ENCODE measurements at places on chromosomes 7 and 10.

DNA sequence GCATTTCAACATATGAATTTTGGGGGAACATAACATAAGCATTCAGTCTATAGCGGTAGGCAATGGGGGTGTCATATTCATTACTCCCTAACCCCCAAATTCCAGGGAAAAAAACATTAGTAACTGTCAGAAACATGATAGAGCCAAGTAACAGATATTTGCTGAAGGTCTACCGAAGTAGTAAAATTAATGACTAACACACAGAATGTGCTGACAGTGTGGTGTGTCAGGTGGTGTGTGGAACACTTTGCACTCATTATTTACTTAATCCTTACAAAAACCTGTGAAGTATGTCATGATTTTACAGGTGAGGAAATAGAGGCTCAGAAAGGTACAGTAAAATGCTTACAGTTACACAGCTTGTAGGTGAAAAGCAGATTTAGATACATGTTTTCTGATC lies 85.4 kb upstream of the RHOBTB1 start:
- no peak for DNase-seq

GRCh38 chr7:2825559-2826227 lies 18.4 kb downstream of the GNA12 start:
- DNase-seq: no peak

DNA sequence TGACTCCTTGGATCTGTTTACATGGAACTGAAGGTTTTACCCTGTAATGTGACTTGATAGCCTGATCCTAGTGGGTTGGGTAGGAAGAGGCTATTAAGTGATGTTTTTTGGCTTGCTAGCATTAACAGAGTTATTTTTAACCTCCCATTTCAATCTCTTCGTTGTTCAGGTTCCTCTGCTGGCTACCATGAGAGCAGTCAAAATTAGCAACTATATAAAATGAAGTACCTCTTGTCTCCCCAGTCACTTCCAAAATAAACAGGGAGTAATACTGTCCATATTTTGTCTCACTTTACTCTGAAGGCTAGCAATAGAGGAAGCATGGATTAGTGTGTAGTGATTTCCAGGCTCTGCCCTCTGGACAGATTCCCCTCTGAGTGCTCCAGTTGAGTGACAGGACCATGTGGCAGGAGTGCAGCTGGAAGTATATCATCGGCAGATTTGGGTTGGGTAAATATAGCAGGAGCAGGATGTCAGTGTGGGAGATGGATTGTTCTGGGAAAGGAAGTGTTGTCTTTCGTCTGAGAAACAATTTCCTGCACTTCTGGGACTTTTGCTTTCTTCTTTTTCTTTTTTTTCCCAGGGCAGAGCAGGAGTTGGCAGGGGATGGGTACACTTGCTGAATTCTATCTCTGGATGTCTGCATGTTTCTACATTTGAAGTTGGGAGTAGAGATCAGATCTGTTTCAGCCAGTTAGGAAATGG lies 35.2 kb downstream of the GBF1 start:
- DNase-seq: no peak

DNA sequence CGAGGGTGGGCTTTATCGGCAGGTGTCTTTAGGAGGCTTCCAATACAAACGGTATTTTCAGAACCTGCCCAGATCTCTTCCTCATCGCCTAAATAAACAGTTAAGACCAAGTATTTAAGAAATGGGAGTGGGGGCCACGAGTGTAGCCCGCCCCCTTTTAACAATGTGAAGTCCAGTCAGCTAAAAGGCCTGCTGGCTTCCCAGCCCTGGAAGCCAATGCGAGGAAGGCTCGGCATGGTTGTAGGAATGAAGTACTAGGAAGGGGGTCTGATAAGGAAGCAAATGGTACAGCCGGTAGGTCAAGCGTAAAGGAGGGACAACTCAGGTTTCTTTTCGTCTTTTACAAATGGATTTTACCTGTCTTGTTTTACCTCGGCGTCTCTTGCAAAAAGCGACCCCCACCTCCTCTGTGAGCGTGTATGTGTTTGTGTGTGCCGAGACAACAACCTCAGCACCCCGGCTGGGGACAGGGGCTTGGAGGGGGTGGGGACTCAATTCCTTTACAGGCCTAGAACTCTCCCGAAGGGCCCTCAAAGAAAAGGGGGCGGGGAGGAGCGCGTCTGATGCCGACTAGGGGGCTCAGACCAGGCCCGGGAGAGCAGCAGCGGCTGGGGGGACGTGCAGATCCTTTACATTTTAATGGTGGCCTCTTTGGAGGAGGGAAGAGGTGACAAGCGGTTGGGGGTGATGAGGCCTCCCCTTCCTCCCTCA lies 147.6 kb downstream of the GPR85 start:
- DNase-seq: peak; percentile 26

GRCh38 chr10:115209133-115209532 lies 116.0 kb downstream of the ATRNL1 start:
- no peak for DNase-seq

GRCh38 chr7:23254051-23254681 lies 7.6 kb downstream of the GPNMB start:
- no peak for DNase-seq

DNA sequence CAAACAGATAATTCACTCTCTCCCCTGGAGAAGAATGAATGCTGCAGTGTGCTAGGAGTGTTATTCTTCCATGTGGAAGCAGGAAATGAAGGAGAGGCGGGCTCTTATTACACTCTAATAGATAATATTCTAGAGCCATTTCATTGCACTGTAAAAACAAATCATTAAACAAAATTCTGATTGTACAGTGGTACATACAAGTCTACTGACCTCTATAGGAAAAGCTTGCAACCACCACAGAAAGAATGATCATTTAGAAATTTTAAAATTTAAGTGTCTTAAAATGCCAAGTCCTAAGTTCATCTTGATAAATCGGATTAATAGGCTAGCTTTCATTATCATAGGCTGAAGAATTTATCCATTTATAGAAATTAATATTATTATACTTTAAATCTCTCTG lies 960.3 kb upstream of the LRRN3 start:
- DNase-seq: no peak

DNA sequence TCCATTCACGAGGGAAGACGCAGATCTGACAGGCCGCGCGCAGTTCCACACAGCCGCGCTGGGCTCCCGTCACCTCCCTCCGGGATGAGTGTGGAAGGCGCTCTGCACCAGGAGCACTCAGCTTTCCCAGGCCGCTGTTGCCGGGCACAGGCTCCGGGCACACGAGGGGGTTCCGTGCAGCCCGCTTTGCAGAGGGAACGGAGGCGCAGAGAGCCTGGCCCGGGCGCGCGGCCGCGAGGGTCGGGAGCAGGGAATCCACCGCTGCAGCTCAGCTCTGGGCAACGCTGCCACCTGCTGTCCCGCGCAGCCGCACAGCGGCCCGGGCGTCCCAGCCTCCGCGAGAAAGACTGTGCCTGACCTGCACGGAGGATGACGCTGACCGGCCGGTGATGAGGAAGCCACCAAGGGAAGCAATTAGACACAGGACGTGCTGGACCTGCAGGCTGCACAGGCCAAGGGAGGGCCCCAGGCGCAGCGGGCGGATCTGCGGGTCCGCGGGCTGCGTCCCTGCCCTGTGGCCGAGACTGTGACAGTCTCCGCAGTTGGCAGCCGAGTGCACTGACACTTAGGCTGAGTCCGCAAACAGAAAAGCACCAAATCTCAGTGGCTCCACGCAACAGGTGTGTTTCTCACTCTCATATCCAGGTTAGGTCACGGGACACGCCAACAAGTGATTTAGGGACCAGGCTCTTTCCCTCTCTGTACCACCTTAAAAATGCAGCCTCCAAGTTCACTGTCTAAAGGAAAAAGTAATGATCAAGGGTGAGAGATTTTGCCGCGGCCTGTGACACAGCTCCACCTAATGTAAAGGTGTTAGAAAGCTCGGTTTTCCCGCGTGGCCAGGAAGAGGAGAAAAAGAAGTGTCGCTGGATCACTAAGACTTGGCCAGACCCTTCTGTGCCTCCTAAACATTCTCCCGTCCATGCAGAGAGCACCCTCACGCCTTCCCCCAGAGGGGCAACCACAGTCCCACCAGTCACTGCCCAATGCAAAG lies 94.5 kb downstream of the SEC61G start:
- no peak for DNase-seq

DNA sequence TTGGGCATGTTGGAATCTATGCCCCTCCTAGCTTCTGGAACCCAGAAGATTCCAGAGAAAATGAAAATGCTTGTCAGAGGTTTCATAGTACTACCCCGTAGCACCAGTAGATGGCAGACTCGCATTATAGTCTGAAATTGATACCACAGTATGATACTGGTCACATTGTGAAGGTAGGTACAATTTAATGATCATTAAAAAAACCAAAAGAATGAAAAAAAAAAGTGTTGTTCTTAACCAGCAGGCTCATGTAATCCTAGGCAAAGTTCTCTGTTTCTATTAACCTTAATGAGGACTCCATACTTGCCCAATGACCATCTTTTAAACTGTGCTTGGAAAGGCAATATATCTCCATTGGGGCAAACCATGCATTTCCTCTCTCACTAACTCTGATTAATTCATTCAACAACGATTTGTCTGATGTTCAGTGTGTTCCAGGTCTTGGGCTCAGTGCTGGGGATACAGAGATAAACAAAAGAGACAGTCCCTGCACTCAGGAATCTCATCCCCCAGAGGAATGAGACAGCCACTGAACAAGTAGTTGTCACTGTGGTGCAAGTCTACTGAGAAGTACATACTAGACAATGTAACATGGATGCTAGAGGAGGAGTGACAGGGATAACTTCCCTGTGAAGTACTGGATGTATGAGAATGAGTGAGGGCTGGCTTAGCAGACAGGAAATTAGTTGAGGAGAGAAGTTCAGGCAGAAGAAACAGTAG lies 223.5 kb upstream of the PHYHIPL start:
- no peak for DNase-seq

GRCh38 chr7:133883591-133883990 lies 243.5 kb upstream of the LRGUK start:
- DNase-seq: no peak

DNA sequence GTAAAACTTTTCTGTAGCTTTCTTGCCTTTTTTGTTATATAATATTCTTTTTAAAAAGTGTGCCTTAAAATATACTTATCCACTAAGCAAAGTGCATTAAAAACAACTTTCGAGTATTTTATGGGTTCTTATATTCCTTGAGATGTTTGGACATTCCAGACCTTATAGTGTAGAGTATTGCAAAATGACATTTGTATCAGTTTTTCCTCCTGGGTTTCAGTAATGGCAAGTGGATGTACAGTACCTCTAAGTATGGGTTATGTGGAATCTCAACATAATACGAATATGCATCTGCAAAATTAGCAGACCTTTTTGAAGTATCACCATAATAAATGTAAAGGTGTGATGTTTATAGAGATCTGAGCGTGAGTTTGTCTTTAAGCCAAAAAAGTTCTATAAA lies 2.7 kb downstream of the CDK13 start:
- DNase-seq: no peak

DNA sequence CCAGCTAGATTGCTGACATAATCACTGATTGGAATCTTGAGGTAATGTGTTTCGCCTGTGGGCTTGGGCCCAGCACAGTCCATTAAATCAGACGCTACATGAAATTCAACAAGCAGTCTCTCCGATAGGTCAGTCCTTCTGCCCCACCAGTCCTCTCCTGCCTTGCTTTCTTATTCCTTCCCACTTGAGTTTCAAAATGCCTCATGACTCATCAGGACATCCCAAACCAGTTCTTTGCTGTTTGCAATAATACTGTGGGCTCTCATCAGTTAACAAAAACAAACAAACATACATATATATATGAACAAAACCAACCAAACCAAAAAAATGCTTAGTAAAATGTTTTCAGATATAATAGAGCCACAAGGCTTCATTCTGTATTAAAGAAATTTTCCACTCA lies 599.0 kb downstream of the SORCS1 start:
- no peak for DNase-seq

DNA sequence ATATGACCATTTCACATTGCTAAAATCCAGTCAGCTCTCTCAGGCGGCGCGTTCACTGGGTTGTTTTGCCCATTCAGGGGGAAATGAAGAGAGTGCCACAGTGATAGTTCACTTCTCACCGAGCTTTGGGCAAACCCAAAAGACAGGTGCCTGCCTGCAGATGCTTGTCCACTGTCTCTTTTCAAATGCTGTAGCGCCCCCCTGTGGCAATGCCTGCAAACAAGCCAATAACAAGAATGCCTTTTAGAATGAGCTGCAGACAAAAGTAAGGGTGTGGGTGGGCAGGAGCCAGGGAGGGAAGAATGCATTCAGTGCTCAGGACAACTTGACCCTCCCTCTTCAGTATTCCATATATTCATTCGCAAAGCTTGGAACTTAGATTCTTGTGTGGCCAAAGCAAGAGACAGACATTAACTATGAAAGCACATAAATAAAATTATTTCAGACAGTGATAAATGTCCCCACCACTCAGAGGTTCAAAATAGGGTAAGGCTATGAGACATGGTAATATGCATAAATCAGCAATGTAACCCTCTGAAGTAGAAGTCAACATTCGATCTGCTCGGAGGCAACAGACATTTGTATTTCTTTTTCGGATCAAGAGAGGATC lies 86.9 kb downstream of the JAZF1 start:
- DNase-seq: peak; percentile 39

- peak; percentile 98 for DNase-seq
Observed at GRCh38 chr7:134646425-134647305, at the start of gene BPGM. TSS of gene BPGM (plus strand) at chr7:134646853. CDS start at chr7:134661508, 14,655 bp downstream.

GRCh38 chr10:34815185-34816084 lies at the start of gene PARD3:
TSS of gene PARD3 (minus strand) at chr10:34815296. CDS start at chr10:34814995, 301 bp downstream.
- DNase-seq: no peak

DNA sequence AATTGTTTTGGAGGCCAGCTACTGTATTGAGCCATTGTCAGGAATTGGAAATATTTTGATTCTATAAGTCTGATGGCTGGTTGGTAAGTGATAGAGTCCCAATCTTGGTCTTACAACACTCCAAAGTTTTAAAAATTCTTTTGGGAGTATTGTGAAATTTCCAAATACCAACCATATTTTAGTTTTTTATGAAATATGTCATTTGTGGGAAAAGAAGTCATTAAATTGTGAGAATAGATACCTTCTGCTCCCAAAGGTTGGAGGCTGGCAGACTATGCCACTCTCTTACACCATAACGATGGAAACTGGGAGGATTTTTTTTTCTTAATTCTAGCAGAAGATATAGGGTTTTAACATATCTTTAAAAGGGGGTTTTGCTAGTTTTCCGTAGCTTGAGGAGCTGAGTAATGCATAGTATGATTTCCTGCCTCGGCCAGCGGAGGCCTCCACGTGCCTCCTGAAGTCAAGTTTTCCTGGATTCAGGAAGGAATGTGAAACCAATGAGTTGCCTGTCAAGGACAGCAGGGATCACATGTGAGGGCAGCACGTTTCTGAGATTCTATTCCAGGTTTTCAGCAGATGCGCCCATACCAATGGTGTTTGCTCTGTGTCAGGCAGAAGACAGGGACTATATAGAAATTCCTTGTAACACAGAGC lies 92.2 kb upstream of the LAMB4 start:
- no peak for DNase-seq

DNA sequence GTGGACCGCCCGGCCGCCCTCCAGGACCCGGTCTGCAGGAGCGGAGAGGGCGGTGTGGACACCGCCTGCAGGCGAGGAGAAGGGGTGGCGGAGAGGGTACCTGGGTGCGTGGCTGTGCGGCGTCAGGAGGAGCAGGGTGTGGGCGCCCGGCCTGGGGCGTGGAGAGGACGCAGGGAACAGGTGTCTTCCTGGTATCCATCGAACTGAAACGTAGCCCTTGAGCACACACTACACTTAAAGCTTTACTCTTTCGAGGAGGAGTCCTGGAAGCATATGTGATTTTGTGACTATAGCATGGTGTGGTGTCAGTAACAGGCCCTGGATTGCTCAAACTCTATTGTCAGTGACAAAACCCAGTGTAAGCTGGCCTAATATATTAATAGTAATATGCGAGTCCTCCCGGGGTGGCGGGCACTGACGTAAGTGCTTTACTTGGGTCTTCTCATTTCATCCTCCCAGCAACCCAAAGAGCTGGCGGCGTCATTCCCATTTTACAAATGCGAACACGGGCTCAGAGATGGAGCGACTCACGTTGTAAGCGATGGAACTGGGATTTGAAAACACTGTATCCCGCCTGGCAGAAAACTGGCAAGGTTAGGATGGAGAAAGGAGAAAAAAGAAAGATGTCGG lies 508 bp upstream of the TECPR1 start:
- DNase-seq: no peak

Data from naive B cell (primary cell).